ENCODE measurements at places on chromosomes 2 and 18.

DNA sequence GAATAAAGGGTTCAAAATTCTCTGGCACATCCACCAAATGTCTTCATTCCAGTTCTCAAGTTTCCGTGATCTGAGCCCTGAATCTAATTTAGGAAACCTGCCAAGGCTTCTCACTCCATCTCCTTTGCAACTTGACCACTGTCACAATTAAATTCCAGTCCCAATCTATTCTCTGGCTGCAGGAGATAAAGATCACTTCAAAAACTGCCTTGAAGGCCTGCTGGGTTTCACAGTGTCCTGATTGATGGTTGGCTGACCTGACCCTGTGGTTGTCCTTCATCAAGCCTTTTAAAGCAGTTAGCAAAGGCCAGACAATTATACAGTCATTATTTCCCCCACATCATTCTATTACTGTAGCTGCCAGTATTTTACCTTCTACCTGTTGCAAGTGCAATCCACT, 60.3 kb upstream of the DNAJC10 start:
- no peak for DNase-seq

DNA sequence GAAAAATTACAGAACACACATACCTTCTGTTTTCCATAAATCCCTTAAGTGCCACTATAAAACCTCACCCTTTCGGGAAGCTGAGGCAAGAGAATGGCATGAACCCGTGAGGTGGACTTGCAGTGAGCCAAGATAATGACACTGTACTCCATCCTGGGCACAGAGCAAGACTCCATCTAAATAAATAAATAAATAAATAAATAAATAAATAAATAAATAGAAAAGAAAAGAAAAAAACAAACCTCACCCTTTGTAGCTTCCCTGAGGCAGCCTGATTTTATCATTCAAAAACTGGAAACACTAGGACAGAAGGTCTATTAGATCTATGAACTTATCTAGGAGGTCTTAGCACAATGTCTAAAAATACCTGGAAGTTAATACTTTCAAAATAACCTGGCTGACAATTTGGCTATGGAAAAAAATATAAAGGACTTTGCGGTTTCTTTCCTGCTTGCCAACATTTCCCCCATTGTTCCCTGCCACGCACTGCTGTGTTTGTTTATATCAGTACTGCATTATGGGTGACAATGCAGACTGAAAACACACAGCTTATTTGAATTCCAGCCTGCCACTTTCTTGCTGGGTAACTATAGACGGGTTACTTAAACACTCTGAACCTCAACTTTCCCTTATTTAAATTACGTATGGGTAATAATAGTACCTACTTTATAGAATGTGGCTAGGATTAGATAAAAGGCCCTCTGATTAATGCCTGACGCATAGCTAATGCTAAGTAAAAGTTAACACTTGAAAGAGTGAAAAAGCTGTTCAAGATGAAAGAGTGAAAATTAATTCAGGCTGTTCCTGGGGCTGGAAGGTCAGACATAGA, 313.0 kb downstream of the RDH14 start:
- no peak for DNase-seq

- DNase-seq: no peak
These were observed 26.1 kb downstream of the CYB5A start for GRCh38 chr18:74265546-74266098.

GRCh38 chr2:28231110-28231631, 161.5 kb upstream of the FOSL2 start:
- DNase-seq: no peak

DNA sequence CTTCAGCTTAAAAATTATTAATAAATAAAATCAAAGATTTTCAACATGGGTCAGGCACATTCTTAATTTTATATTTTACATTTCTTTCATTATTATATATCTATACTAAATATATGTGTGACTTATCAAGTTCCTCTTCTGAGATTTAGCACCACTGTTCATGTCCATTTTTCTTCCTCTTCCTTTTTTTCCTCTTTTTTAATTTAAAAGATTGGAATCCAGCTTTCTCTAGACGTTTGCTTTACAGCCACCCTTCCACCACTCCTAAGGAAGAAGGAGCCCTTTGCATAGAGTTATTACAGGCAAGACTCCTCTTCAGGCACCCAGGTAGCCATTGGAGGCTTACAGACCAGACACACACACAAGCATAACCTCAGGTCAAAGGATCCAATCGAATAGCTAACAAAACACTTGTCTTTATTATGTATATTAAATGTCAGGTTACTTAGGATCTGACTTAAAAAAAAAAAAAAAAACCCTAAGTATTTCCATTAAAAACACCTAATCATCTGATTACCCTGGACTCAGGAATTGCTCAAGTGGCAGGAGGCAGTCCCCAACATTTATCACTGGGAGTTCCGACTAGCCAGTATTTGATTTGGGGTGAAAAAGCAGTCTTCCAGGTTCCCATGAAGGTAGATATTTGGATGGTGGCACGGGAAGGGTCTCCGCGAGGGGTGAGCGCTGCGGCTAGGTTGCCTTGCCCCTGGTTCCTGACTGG, 2.4 kb upstream of the ZEB2 start:
- no peak for DNase-seq

GRCh38 chr2:209508255-209508654, 84.4 kb downstream of the MAP2 start:
- DNase-seq: no peak

DNA sequence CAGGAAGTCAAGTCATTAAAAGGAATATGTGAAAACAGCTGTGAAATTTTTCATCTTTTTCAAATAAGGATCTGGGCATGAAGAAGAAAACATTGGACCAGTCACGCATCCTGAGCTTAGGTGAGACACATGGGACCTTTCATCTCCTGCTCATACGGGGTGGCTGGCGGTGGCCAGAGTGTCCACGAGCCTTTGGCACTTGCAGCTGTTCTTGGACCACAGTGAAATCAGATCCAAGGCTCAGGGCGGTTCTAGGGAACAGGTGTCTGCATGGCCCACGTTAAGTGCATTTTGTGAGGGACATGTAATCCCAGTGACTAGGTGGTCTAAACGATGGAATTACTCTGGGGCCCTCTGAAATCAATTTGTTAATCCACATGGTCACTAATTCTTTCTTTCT, 212.7 kb upstream of the COPS8 start:
- no peak for DNase-seq

GRCh38 chr18:52060607-52061304, 279.2 kb upstream of the DCC start:
- DNase-seq: no peak
